ENCODE measurements at places on chromosomes 2 and 18. TPM values are rescaled to one million over a fixed set of nuclear protein-coding genes. Genes with fewer than 3 reads are reported as not detected.

Gene CLHC1
- 2.9 TPM for total RNA-seq

GRCh38 chr2:236928380-236929037 lies 157.2 kb upstream of the COPS8 start:
- H3K4me3 ChIP-seq, result peak overlapping the region; percentile 32
- no peaks in the 10 kb centered on the region for H3K4me1 ChIP-seq
- no peaks in the 10 kb centered on the region for H3K27me3 ChIP-seq
- no peaks in the 10 kb centered on the region for H3K36me3 ChIP-seq
- DNase-seq, result no peak

- no peak overlapping the region for H3K4me3 ChIP-seq
- no peak for DNase-seq
- no peak overlapping the region for H3K27ac ChIP-seq
- H3K36me3 ChIP-seq, result no peaks in the 10 kb centered on the region
- H3K27me3 ChIP-seq, result no peaks in the 10 kb centered on the region
Observed at GRCh38 chr2:56508662-56509061, 324.9 kb downstream of the CCDC85A start.

DNA sequence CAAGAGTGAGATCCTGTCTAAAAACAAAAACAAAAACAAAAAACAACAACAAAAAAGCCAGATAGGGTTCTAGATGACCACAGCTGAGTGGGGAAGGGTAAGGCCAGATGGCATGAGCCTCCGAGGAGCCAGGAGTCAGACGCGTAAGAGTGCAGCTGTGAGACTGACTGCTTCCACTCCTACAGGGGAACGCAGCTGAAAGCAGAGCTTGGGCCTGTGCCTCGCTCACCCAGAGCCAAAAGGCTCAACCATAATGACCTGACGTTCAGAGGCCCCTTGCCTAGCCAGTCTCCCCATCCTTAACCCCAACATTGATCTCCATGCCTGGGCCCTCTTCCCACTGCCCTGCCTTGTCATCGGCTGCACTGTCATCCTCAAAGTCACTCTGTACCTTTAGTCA lies 26.5 kb upstream of the NCL start:
- DNase-seq, result no peak
- H3K27ac ChIP-seq, result no peak overlapping the region
- H3K4me1 ChIP-seq, result no peaks in the 10 kb centered on the region
- no peaks in the 10 kb centered on the region for H3K36me3 ChIP-seq
- H3K27me3 ChIP-seq, result no peaks in the 10 kb centered on the region

Gene DLX2
- total RNA-seq, result not detected

- DNase-seq, result no peak
- no peak overlapping the region for H3K27ac ChIP-seq
- peaks cover 11% of the 10 kb centered on the region for H3K4me1 ChIP-seq
- no peak overlapping the region for H3K4me3 ChIP-seq
- no peaks in the 10 kb centered on the region for H3K27me3 ChIP-seq
- no peaks in the 10 kb centered on the region for H3K36me3 ChIP-seq
Observed at GRCh38 chr2:129301431-129301913, 678.0 kb upstream of the RAB6C start.

- H3K27me3 ChIP-seq, result peaks cover 15% of the 10 kb centered on the region
- H3K4me3 ChIP-seq, result no peak overlapping the region
- DNase-seq, result peak; percentile 20
- H3K36me3 ChIP-seq, result no peaks in the 10 kb centered on the region
Observed at GRCh38 chr2:126793885-126794613, 104.6 kb upstream of the TEX51 start.

DNA sequence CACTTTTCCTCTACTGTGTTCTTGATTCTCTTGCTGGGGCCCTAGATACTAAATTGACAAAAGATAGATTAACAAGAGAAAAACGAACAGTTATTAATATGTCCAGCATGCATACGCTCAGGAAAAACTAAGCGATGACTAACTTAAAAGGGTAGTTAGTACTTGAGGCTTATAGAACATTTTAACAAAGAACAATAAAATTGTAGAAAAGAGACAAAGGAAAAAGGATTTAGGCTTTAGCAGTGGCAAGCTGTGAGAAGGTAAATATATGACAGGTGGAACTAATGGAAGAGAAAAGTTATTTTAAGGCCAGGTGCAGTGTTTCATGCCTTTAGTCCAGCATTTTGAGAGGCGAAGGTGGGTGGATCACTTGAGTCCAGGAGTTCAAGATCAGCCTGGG lies 75.6 kb downstream of the MRO start:
- no peaks in the 10 kb centered on the region for H3K27me3 ChIP-seq
- no peak overlapping the region for H3K27ac ChIP-seq
- H3K4me1 ChIP-seq, result no peaks in the 10 kb centered on the region
- DNase-seq, result no peak
- no peak overlapping the region for H3K4me3 ChIP-seq

Gene NEURL3
- 1.4 TPM for total RNA-seq

Data from suprapubic skin (tissue), 4 donors.